ENCODE measurements at places on chromosomes 7 and 10.

GRCh38 chr7:577741-578370, 58.2 kb upstream of the PDGFA start:
- no peak for DNase-seq

DNA sequence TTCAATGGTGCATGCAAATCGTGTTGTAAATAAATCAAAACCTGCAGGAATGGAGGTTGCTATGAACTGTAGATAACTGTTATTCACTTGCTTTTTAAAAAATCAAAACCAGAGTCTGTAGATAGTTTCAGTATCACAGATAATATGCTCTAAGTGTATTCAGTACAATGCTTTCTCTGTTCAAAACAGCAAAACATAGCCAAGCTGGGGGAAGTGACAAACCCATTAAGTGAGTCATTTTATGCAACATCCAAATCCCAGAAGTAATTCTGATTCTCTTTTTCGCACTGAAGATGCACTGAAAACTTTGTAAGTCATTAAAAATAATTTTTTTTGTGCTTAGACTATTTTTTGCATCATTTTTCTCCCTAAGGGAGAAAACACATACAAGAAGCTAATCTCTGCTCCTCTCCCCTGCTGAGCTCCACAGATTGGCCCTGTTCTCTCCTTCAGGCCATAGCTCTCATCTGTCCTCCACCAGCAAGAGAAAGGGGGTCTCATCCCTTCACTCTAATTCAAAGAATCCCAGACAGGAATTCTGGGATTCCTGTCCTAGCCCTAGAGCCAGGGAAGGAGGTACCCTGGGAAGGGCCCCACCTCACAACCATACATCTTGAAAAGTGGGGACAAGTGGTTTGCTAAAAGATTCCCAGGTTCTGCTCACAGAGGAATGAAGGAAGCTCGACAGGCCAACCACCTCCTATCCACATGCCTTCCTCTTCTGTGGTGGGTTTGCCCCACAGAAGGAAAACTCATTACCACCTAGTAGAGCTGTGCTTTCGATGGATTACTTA, 4.9 kb downstream of the PRTFDC1 start:
- peak; percentile 47 for DNase-seq

DNA sequence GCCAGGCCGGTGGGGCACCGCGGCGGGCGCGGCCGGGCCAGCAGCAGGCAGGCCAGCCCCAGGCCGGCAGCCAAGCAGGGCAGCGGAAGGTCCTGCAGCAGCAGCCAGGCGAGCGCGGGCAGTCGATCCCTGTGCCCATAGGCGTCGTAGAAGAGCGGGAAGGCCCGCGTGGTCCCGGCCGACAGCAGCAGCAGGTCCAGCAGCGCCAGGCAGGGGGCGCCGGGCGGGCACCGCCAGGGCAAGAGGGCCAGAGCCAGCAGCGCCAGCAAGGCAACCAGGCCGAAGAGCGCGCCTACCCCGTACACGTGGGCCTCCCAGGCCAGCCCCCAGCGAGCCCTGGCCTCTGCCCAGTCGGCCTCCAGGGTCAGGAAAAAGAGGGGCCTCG, 8.4 kb upstream of the RBM28 start:
- peak; percentile 37 for DNase-seq

- DNase-seq = no peak
These were observed 67.3 kb downstream of the NHLRC2 start for GRCh38 chr10:113921561-113922370.

GRCh38 chr10:86439544-86439943, 72.9 kb upstream of the GRID1 start:
- peak; percentile 71 for DNase-seq

DNA sequence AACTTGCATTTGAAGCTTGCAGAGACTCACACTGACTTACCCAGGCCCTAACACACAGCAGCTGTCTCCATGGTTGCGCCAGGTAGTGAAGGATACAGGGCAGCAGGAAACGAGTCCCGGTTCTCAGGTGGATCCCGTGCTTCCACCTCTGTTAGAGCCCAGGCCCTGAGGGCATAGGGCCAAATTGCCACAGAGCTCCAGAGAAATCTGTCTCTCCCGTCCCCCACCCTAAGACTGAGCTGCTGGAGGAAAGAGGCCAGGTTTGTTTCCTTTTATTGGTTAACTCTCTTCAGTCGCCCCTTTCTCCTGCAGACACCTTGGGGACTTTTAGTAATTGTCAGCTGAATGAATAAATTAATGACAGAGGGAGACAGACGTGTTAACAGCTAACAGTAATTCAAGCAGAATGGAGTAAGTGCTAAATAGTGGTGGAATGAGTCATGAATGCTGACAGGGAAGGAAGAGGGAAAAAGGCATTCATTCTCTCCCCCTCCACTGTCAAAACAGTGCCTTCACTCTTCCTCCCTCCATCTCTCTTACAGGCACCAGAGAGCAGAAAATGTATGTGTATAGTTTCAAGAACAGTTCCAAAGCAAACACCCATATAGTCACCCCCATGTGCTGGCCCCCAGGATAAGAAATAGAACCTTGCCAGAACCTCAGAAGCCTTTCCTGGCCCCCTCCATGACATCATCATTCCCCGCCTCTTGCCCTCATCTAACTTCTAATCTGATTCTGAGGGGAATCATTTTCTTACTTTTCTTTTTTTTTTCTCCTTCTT, 16.8 kb upstream of the DLG5 start:
- peak; percentile 89 for DNase-seq

- peak; percentile 41 for DNase-seq
These were observed 22.7 kb downstream of the AP5Z1 start for GRCh38 chr7:4797858-4798705.

GRCh38 chr7:19587291-19587690, 121.5 kb downstream of the POLR1F start:
- no peak for DNase-seq

DNA sequence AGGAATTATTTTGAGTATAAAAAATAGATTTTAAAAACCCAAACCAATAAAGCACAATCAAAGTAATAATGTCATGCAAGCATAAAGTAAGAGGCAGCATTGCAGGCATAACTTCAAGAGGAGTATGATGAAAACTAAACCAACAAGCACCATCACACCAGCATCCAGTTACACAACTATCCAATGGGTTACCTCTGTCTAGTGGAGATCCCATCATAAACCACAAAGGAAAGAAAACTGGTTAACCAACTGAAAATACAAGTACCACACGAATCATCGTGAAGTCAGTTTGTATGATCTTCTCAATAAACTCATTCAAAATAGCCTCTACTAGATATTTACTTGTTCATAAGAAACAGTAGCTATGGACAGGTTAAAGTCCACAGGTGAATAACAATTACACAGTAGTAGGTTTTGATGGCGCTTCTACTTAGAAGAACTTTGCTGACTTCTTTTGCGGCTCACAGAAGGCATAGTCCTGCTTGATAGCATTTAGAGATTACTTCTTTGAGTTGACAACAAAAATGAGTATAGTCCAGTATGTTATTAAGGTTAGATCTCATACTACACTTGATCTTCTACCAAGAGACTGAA, 116.6 kb downstream of the MICU1 start:
- DNase-seq = peak; percentile 6
